ENCODE measurements at places on chromosomes 7 and 10.

DNA sequence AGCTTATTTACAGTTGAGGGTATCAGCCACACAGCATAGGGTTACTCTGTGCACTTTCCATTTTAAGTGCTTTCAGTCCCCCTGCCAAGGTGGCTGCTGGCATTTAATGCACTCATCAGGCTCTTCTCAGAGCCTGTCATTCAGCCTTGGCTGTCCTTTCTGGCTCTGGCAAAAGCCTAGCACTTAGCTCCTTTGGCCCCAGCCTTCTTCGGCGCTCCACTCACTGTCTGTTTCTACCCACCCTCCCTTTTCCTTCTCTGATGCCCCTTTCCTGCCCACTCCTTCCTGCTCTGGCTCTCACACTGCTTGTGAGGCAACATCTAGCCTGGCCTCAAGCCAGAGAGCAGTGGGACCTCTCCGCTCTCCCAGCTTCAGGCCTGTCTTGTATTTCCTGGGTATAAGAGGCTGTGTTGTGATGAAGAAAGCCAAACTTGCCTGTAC, 60.2 kb downstream of the WIPF3 start:
- DNase-seq: no peak

- no peak for DNase-seq
Observed at GRCh38 chr7:39890411-39890810, 59.6 kb upstream of the CDK13 start.

GRCh38 chr7:2309889-2310331, 4.3 kb downstream of the SNX8 start:
- no peak for DNase-seq

DNA sequence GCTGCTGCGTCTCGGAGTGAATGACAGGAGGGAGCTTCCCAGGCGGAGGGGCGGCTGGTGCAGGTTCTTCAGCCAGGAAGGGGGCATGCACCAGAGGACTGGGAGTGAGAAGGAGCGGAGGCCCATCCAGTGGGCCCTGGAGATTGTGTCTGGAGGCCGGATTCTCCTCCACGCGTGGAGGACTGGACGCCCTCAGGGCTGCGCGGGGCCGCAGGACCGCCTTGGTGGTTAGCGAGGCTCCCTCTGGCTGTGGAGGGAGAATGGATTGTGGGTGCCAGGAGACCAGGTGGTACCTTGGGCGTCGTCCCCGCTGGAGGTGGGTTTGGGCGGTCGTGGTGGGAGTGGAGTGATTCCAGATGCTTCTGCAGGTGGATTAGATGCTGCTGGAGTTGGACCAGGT, 68.9 kb downstream of the ELFN1 start:
- DNase-seq: no peak

- DNase-seq: no peak
Observed at GRCh38 chr10:129728905-129729795, 234.9 kb downstream of the EBF3 start.

GRCh38 chr10:121091961-121092719, 241.0 kb downstream of the WDR11 start:
- DNase-seq: no peak

GRCh38 chr7:94420328-94420727, 25.6 kb downstream of the COL1A2 start:
- DNase-seq: no peak

- no peak for DNase-seq
Observed at GRCh38 chr10:8913720-8914119, 859.2 kb downstream of the GATA3 start.

DNA sequence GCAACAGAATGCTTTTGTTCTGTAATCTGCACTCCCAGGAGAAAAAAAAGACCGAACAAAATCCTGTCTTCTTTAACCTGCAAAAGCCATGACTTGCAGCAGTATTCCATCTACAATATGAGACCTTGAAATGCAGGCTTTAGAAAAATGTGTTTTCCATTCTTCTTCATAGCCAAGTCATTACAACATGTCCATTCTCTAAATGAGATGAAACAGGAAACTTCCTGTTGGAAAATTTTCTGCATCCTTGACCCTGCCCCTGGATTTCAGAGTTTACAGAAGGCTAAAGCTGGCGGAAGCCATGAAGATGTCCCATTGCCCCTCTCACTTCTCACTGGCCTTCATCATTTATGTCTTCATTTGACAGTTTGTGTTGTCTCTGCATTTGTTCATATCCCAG, 546.4 kb downstream of the TNS3 start:
- DNase-seq: no peak

DNA sequence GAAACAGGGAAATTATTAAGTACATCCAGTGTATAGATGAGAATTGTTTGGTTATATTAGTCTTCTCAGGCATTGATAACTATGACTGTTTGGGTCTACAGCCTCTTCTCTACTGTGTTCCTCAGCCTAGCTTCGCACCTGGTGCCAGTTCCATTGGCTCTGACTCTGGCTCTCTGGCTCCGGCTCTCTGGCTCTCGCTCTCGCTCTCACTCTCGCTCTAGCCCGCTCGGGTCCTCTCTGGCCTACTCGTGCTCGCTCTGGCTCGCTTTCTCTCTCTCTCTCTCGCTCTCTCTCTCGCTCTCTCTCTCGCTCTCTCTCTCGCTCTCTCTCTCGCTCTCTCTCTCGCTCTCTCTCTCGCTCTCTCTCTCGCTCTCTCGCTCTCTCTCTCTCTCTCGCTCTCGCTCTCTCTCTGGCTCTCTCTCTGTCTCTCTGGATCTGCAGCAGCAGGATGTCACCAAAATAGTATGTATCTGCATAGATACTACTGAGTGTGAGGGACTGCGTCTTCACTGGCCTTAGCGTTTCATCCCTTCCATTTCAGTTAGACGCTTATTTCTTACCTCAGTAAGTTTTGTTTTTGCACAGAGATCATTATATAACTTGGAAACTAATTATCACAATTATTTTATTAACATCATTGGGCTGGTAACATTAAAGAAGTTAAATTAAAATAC, 6.5 kb upstream of the SSBP1 start:
- no peak for DNase-seq

GRCh38 chr7:101578552-101578951, 50.5 kb downstream of the MYL10 start:
- no peak for DNase-seq

- no peak for DNase-seq
Observed at GRCh38 chr7:116601426-116601825, 70.6 kb upstream of the MET start.

DNA sequence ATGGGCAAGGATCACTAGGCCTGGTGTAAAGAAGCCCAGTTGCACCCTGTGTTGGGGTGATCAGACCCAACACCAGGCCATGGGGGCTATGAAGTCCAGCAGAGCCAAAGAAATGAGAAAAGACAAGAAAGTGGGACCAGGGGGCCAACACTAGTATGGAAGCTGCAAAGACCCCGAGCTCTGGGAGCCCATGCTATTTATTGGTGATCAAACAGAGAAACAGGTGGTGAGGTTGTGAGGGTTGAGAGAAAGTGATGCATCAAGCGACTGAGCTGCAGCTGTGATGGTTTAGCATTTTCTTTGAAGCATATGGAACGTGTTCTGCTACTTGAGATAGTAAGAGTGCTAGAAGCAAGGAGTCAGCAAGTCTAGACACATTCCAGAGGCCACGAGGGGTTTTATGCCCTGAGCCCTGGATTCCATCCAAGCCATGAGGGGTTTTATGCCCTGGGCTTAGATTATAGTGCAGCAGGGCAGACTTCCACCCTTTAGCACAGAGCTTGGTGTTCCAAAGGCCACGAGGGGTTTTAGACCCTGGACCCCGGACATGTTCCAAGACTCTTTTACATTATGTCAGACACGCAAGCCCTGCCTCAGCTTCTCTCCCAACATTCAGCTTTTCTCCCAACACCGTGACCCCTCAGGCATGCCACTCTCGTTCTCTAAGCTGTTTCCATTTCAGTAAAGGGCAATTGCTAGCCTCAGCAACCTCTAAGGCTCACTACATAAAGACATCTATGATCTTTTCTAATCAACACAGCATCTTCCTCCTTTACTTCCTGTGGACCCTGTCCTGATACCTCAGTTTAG, 43.1 kb upstream of the GPAM start:
- DNase-seq: no peak

GRCh38 chr7:13293264-13294002, 606.0 kb downstream of the ARL4A start:
- DNase-seq: no peak

DNA sequence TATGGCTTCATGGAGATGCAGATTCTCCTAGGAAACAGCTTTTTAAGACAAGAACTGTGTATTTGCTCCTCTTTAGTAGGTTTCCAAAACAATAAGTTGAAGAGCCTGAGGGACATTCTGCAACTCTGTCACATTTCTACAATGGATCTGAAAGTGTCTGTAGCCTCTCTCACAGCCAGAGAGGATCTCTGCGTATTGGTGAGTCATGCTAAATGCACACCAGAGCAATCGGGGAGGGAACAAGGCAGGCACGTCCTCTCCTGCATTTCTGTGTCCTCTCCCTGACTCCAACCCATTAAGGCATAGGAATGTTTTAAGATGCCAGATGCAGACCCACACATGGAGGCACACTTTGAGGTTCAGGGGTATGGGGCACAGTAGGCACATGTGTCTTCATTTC, 1126.4 kb upstream of the GHITM start:
- no peak for DNase-seq

- no peak for DNase-seq
Observed at GRCh38 chr10:44628921-44629320, 244.0 kb upstream of the CXCL12 start.

- no peak for DNase-seq
Observed at GRCh38 chr7:55271069-55271626, 94.0 kb upstream of the LANCL2 start.

- DNase-seq: no peak
Observed at GRCh38 chr7:145665499-145666258, 450.9 kb upstream of the CNTNAP2 start.

- no peak for DNase-seq
Observed at GRCh38 chr7:67484244-67484751, 487.7 kb downstream of the TYW1 start.

DNA sequence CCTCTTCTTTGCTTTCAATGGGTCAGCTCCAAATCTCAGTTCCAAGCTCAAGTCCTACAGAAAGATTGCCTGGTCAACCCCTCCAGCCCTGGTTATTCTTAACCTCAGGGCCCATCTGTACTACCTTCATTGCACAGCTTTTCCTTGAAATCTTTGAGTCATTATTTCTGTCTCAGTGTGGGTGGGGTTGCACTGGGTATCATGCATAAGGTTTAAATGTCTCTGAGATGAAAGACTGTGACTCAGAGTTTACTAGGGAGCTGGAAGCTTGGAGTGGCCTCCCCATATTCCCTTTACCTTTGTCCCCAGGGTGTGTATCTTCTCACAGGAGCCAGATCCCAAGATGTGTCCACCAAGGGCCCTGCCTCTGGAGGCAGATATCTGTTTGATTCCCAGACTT, 3.3 kb upstream of the OR6V1 start:
- no peak for DNase-seq

GRCh38 chr10:19629567-19629966, 186.7 kb upstream of the PLXDC2 start:
- DNase-seq: no peak

GRCh38 chr10:100485801-100486495, 23.1 kb downstream of the WNT8B start:
- no peak for DNase-seq

DNA sequence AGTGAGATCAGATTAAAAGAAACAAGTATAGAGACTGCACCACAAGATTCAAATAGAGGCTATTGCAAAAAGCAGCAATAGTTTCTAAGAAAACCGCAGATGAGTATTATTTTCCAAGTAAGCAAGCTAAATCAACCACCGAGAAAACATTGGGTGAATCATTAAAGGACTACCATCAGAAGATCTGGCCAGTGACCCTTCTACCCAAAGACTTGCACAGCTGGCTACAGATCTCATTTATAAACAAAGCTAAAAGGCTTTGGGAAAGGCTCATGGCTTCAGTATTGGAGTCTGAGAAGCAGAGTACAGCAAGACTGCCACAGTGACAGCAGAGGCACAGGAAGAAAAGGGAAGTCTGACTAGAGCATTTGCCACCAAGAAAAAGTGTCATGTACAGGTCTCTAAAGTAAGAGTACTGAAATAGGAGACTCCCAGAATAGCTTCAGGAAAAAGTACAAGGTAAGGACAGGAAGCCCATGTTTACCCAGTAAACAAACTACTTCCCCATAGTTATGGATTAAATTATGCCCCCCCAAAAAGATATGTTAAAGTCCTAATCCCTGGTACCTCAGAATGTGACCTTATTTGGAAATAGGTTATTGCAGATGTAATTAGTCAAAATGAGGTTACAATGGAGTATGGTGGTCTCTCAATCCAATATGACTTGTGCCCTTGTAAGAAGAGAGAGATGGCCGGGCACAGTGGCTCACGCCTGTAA, 19.0 kb downstream of the STEAP1 start:
- no peak for DNase-seq

DNA sequence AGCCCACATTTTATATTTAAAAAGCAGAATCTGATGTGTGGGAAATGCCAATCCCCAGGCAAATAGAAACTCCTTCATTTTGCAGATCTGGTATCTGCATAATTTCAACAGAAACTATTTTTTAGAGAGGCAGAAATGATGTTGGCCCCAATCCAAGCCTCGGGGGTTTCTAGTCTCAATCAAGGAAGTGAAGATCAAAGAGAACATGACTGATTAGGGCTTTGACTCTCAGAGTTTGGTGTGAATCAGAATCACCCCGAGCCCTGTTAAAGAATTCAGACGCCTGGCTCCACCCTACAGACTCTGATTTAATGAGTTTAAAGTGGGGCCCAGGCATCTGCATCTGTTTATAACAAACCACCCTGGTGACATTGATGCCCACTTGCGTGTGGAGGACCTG, 36.7 kb upstream of the UBE2H start:
- DNase-seq: no peak

GRCh38 chr10:17387861-17388503, 66.4 kb downstream of the ST8SIA6 start:
- DNase-seq: no peak

GRCh38 chr10:31134311-31134952, 102.8 kb upstream of the ZNF438 start:
- no peak for DNase-seq

DNA sequence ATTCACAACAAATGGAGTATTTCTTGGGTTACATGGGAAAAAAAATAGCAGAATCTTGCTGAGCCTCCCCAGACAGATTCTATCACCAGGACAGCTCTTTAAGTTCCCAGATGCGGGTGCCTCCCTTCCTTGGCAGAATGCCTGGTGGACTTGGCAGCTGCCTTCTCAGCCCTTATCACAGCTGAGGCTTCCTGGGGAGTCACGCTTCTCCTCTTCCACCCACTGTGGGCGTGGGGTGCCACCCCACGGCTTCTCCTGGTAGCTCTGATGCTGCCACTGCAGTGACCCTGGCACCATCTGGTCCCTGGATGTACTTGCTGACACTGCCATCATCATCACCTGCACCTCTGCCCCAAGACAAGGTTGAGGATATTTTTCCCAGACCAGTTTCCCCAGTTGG, 16.2 kb upstream of the NME8 start:
- DNase-seq: no peak

- DNase-seq: no peak
Observed at GRCh38 chr7:36823353-36823752, 99.1 kb upstream of the AOAH start.

DNA sequence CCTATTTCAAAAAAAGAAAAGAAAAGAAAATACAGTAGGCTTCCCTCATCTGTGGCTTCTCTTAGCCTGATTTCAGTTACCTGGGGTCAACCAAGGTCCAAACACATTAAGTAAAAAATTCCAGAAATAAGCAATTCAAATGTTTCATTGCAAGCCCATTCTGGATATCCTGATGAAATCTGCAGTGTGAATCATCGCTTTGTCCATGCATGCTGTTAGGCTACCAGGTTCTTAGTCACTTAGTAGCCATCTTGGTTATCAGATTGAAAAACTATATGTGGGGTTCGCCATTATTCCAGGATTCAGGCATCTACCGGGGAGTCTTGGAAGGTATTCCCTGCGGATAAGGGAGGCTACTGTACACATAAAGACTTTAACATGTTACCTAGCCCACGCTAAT, 991 bp upstream of the FAM204A start:
- DNase-seq: no peak

Data from activated CD4-positive, CD25-positive, alpha-beta regulatory T cell (primary cell).